ENCODE measurements at places on chromosomes 1 and 21. TPM values are rescaled to one million over a fixed set of nuclear protein-coding genes. Genes with fewer than 3 reads are reported as not detected.

Gene ZSWIM5
- total RNA-seq: 1.4 TPM

Gene BCAN
- 23.3 TPM for total RNA-seq

Gene CFAP74
- total RNA-seq: not detected

Gene FCER1G
- total RNA-seq: 27.1 TPM

Gene OSCP1
- total RNA-seq: 4.0 TPM

Gene KIAA1614
- total RNA-seq: 1.0 TPM

Gene MNDA
- total RNA-seq: 3.3 TPM

Gene S100A7A
- total RNA-seq: not detected

Gene NR5A2
- 0.72 TPM for total RNA-seq

Gene EXO1
- total RNA-seq: 1.2 TPM

Gene CCDC17
- 1.7 TPM for total RNA-seq

Gene TRAF3IP3
- total RNA-seq: 1.1 TPM

Gene CADM3
- total RNA-seq: 11.0 TPM

DNA sequence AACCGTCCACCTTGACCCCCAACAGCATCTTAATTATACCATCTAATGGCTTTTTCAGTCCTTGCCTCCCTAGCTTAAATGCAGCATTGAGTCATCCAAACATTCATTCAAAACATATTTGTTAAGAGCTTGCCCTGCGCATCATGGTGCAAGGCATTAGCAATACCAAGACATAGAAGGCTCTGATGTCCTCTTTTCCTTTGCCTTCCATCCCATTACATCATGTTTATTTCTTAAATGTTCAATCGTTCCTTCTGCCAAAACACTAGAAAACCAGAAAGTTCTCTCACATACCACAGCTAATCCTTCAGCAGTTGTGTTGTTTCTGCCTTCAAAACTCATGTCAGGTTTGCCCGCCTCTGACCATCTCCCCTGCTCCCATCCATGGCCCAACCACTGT, 29.8 kb upstream of the VTCN1 start:
- DNase-seq: no peak

GRCh38 chr1:218421531-218421930, 76.4 kb downstream of the TGFB2 start:
- no peak for DNase-seq

DNA sequence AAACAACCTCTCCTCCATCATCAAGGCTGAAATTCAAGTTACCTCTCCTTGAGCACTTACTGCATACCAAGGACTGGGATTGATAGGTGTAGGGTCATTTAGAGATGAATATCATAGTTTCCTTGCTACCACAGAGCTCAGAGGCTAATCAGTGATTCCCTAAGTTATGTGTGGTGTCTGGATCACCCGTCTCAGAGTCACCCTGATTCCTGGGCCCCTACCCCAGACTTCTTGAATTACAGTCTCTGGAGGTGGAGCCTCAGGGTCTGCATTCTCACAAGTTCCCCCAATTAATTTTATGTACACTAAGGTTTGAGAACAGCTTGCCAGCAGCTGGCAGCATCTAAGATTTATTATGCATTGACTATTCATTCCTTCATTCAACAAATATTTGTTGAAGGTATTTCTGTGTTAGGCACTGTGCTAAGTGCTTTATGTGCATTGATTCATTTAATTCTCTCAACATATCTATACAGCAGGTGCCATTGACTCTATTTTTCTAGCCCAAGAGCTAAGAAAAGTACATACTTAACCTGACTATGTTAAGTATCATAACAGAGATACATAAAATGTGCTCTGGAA, 182.9 kb upstream of the FGGY start:
- no peak for DNase-seq

- DNase-seq: no peak
Measured at GRCh38 chr1:33050221-33051076, 13.8 kb upstream of the AK2 start.

- DNase-seq: no peak
Measured at GRCh38 chr21:34200288-34200905, 127.0 kb downstream of the MRPS6 start.

GRCh38 chr21:39078322-39079065, 104.8 kb downstream of the PSMG1 start:
- no peak for DNase-seq

- no peak for DNase-seq
Measured at GRCh38 chr21:44943005-44943685, 3.3 kb downstream of the SLX9 start.

DNA sequence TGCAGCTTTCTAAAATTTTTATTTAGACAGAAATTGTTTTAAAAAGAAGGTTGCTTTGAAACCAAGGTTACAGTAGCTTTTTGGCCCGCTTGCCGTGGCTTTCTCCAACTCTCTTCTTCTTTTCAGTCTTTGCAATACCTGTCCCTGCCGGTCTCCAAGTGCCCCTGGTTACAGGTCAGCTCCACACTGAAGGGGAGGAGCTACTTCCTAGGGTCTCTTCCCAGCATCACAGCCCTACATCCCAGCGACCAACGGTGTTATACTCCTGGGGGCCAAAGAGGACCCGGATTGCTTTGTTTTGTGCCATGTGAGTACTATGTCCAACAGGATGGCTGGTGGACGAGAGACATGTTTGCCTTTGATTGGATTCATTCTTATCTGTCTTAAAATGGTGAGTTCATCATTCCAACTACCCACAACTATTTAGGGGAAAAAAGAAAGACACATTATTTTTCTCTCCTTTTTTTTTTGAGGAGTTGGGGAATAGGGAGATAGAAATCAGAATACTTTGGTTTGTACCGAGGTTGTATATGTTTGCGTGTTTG, at the start of gene FNDC7:
Gene FNDC7 (plus strand): TSS at position 303 of the 545 bp plus-strand sequence. CDS start 26 bp downstream, at position 329.
- DNase-seq: no peak

GRCh38 chr1:205856433-205856832, 6.5 kb upstream of the PM20D1 start:
- DNase-seq: no peak

DNA sequence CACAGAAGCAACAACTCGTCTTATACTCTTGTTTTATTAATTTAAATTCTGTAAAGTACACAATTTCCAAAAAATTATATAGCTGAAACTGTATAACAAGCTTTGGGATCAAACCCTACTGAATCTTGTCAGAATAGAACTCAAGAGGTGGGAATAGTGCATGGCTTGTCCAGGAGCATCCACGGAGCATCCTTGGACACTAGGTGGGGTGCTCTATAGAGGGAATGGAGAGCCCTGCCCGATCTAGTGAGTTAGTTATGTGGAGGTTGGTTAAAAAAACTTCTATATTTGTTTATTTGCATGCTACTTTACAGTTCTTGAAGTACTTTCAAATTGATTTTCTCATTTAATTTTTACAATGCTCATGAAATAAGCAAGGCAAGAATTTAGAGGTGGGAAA, 28.3 kb downstream of the ROR1 start:
- no peak for DNase-seq

- DNase-seq: no peak
Measured at GRCh38 chr1:156860113-156860627, 495 bp upstream of the NTRK1 start.

GRCh38 chr1:108665067-108665466, 4.2 kb upstream of the HENMT1 start:
- no peak for DNase-seq

- DNase-seq: no peak
Measured at GRCh38 chr21:29386803-29387202, 88.1 kb downstream of the BACH1 start.

DNA sequence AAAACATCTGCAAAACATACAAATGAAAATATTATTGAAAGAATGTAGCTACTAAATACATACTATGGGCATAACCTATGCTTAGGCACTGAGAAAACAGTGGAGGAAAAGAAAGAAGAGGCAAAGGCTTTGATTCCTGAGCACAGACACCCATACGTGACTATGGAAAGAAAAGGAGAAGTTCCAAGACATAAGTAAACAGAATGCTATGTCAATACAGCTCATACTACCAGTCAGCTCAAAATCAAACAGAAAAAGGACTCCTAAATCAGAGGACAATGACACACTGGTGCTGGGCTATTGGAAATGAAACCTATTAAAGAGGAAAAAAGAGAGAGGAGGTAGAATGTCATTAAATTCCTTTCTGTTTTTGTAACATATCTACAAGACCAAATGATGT, 225.4 kb downstream of the SMYD3 start:
- DNase-seq: no peak

DNA sequence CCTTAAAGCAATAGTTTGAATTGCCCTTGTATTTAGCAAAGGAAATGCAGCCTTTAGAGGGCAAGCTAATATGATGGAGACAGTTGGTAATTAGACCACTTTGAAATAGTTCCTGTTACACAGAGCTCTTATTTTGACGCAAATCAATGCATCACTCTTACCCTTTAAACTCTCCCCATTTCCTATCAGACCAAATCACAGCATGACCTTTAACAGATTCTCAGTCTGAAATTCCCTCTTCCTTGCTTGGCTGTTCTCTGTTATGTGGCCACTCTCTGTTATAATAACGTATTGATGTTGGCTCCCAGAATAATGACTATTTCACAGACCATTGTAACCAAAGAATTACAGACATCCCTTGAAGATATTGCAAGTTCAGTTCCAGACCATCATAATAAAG, 66.9 kb upstream of the NGF start:
- DNase-seq: no peak

DNA sequence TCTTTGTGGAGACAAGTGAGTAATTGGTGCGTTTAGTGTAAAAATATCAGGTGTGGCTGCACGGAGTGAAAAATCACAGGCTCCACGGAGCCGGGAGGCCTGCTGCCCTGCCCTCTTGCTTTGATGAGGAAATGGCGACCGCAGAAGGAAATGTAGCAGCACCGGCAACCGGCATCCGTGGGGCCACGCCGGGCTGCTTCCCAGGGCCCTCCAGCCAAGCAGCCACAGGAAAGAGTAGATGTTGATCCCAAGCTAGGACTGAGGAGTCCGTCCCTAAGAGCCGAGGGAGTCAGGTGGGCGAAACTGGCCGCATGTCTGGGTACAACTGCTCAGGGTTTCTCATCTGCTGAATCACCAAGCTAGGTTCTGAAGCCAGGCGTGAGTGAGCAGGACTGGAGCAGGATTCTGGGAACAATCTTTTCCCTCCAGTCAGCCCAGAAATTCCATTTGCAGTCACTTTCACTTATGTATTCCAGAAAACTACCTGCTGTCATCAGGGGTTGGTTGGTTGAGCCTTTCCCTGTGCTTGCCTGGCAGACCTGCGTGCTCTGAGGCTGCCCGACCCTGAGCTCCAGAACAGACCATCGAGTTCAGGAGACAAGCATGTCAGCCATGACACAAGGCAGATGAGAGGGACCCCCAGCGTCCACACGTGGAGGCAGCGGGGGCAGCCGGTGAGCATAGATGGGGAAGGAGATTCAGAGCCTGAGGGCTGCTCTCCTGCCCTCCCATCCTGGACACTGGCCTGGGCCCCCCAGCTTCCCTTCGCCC, 5.8 kb upstream of the ITGB2 start:
- no peak for DNase-seq

- no peak for DNase-seq
Measured at GRCh38 chr1:1945782-1946393, 26.8 kb upstream of the TMEM52 start.

DNA sequence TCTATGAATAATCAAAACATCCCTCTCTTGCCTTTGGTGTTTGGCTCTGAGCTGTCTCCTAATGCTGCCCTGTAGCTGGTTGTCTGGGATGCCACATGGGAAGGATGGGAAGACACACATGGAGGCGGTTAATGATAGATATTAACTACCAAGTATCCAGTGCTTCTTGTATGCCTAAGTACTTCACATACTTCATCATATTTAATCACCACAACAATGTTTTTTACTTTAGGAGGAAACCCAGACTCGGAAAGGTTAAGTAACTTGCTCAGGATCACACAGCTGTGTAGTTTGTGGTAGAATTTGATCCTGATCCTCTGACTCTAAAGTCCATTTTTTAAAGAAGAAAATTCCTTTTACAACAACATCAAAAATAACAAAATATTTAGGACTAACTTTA, 88.0 kb downstream of the HHAT start:
- DNase-seq: no peak

DNA sequence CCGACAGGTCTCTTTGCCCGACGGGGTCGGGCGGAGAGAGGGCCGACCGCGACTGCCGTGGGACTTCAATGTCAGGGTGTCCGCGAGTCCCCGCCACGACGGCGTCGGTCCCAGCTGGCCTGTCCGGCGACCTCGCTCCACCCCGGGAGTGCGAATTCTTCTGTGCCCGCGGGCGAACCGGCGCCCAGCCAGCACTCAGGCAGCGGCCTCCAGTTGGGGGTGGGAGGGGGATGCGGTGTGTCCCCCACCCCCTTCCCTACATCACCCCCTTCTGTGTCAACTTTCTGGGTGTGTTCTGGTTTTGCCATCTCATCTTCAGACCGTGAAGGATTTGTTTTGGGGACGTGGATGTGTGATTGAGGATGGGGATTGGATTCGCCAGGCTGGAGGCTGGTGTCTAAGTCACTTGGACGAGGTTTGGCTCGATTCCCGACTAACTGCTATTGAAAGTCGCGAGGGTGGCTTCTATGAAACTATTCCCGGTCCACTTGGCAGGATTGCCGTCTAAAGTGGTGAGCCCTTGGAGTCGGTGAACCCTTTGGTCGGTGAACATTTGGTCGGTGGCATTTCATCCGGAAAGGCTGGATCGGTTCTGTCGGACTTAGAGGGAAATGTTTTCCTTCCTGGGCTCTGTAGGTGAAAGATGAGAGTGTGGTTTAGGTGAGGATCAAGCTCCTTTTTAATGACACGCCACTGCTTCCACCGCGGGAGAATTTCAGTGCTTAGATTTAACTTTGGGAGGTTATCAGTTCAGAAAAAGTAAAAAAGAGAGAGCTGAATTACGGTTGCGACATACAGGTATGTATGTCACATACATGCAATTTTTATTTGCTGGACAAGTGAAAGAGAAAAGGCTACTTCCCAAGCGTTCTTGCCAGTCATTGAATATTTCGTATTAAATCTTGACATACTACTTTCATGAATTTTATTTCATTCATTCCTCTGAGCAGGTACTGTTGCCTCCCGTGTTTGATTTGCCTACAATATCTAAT, 771 bp downstream of the ABCD3 start:
- peak; percentile 62 for DNase-seq

- DNase-seq: no peak
Measured at GRCh38 chr1:62882201-62883104, 98.5 kb downstream of the ATG4C start.

- DNase-seq: no peak
Measured at GRCh38 chr21:21213297-21213696, 215.1 kb downstream of the NCAM2 start.
